ENCODE measurements at places on chromosomes 13 and 19. TPM values are rescaled to one million over a fixed set of nuclear protein-coding genes. Genes with fewer than 3 reads are reported as not detected.
A peak's percentile ranks its signal among the peaks of the same experiment; 100 is the strongest.

Gene ZNF235
- polyA plus RNA-seq, result 6.9 TPM

Gene HSPB6
- polyA plus RNA-seq, result 661 TPM

Gene SNRPA
- 67.8 TPM for polyA plus RNA-seq

Gene GARIN5A
- polyA plus RNA-seq, result 4.2 TPM

Gene MBD3L3
- polyA plus RNA-seq, result not detected

DNA sequence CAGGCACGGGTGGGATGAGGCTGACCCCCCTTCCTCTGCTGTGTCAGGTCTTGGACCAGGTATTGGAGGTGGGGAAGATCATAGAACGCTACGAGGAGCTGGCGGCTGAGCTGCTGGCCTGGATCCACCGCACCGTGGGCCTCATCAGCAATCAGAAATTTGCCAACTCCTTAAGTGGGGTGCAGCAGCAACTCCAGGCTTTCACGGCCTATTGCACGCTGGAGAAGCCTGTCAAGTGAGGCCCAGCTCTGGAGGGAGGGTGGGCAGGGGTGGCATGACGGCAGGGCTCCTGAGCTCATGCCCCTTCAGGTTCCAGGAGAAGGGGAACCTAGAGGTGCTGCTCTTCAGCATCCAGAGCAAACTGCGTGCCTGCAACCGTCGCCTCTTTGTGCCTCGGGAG lies 35.3 kb downstream of the SPTBN4 start:
- no peak for DNase-seq

GRCh38 chr19:4246767-4247593 lies at the start of gene YJU2:
TSS of gene YJU2 (plus strand) at chr19:4247080. CDS start at chr19:4247147, 67 bp downstream.
- DNase-seq, result peak; percentile 98

DNA sequence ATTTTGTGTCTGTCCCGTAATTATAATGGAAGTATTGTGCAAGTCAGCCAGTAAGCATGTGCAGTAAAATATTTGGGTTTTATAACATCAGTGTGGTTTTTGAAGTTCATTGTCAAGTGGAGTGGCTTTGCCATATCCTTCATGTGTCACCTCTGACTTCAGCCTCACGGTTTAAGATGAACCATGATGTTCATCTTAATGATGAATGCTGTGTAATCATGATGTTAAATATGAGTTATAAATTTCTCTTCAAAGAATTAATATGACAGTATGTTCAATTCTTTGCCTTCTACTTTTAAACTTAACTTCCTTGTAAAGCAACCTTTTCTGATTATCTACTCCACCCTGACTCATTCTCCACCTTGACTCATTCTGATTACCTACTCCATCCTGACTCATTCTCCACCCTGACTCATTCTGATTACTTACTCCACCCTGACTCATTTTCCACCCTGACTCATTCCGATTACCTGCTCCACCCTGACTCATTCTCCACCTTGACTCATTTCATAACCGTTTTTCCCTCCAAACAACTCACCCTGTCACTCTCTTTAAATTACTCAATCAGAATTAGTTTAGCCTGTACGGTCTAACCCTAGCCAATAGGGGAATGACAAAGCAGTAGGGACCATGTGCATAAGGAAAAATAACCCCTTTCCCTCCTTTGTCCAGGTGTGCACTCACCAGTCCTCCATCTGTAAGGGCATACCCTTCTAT lies 50.3 kb upstream of the ANKRD10 start:
- DNase-seq, result no peak

DNA sequence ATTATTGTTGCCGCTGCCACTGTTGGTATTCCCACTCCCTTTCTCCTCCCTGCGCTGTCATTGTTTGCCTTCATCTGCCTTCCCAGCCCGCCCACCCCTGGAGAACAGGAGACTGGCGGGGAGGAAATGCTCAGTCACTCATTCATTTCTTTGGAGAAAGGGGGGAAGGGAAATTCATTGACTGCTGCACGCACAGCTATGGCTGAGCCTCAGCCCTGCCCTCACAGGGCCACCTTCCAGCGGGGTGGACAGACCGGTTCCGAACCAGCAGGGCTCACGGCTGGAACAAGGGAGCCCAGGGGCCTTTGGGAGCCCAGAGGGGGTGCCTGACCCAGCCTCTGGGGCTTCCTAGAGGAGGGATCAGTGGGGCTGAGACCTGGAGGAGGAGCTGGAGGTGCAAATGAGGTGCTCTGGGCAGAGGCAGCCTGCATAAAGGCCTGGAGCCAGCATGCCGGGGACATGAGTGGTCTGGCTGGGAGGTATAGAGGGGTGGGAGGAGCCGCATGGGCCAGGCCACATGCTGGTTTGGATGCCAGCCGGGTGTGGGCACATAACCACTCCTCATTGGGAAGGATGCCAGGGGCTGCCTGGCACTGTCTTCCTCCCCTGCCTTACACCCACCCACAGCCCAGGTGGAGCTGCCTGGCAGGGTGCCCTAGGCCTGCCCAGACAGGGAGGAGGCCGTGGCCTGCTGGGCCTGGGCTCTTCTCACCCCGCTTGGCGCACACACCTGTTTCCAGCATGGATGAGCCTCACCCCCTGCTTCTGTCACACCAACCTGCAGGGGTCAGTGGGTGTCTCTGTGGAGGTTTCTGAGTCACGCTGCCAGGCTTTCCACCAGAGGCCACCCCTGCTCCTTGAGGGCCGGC lies 26.8 kb downstream of the PPP5C start:
- DNase-seq, result no peak

- DNase-seq, result no peak
Measured at GRCh38 chr19:40174092-40174491, 17.1 kb upstream of the MAP3K10 start.

DNA sequence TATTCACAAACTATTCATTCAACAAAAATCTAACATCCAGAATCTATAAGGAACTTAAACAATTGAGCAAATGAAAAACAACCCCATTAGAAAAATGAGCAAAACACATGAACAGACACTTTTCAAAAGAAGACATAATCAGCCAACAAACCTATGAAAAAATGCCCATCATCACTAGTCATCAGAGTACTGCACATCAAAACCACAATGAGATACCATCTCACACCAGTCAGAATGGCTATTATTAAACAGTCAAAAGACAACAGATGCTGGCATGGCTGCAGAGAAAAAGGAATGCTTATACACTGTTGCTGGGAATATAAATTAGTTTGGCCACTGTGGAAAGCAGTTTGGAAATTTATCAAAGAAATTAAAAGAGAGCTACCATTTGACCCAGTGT lies 487.6 kb downstream of the GPC6 start:
- DNase-seq, result no peak

- no peak for DNase-seq
Measured at GRCh38 chr19:38735257-38735686, 9.0 kb downstream of the CAPN12 start.

DNA sequence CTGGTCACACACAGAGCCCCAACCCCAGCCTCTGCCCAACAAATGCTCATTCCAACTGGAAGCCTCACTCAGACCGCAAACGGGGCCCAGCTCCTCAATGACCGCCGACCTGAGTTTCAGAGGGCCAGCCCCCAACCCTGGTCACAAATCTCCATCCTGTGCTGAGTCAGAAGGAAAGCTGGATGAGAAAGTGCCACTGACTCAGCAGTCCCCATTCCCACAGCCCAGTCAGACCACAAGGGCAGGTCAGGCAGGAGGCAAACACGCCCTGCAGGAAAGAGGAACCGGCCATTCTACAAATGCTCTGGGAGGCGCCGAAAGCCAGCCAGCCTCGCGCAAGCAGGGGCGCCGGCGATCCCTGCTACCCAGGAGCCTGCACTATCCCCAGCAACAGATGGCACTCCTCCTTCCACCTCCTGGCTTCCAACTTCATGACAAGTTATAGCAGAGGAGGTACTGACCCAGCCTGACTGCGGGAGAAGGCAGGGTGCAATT lies 14.1 kb upstream of the PRKD2 start:
- no peak for DNase-seq

DNA sequence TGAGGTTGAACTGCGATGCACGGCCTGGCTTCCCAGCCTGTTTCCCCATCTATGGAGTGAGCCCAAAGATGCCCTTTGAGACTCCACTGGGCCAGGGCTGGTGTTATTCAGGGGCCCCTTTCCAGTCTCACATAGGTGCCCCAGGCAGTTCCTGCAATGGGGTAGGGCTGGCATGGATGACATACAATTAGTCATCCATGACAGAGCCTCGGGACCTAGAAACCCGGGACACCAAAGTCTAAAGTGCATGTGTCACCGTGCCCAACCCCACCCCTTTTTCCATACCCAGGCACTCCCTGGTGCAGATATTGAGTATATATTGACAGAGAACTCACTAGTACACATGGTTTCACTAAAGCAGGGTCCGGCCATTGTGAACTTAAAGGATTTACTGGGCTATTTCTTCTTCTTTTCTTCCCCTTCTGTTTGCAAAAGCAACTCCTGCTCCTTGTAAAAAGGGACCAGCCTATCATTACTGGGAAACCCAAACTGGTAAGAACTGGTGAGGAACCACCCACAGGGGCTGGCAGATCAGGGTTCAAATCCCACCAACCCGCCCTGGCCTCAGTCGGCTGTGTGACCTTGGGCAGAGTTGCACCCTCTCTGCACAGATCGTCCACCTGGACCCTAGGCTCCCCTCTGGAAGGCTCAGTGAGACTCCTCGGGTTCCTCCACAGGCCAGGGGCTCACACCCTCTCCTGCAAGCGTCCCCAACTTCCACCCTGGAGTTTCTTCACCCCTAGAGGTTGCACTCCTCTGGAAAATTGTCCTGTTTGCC lies 2.7 kb downstream of the B3GNT3 start:
- no peak for DNase-seq

- no peak for DNase-seq
Measured at GRCh38 chr13:37479916-37480315, 118.7 kb downstream of the POSTN start.

DNA sequence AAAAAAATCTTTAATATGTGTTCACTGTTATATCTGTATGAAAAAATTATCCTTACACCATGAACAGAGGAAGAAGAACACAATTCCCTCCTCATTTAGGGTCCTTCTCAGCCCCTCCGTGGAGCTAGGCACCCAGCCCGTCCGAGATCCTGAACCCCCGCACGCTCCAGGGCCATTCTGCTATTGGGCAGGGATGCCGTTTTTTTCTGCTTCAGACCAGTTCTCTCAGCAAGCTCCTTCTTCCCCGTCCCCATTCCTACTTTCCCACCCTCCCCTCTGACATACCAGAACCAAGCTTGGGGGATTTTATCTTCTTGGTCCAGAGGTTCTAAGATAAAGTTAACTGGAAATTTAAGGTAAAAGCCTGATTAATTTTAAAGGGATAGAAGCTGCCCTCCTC lies 36.2 kb downstream of the ATP12A start:
- DNase-seq, result no peak

DNA sequence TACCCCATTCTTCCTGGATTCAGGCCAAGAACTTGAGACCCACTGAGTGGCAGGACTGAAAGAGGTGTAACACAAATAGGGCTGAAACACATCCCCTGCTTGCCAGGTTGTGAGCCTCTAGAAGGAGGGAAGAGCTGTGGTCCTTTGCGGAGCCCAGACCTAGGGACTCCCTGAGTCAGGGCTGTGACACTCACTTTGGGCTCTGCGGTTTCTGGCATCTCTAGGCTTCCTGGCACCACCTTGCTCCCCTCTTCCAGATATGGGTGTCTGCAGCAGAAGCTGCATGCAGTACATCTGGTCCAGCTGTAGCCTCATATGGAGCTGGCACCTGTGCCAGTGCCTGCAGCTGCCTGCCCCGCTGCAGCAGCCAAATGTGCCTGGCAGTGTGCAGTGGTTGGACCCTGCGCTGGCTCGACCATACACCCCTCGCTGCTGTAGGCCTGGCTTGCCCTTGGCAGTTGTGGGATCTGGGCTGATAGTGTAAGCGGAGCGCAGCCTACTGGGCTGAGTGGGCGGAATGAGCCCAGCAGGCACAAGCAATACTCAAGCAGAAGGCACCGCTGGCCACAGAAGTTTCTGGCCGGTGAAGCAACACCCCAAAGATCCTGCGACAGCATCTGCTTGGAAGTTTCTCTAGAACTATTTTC lies 290.4 kb downstream of the SLITRK6 start:
- no peak for DNase-seq

GRCh38 chr19:1260749-1261537 lies 8.2 kb upstream of the CIRBP start:
- DNase-seq, result peak; percentile 97

DNA sequence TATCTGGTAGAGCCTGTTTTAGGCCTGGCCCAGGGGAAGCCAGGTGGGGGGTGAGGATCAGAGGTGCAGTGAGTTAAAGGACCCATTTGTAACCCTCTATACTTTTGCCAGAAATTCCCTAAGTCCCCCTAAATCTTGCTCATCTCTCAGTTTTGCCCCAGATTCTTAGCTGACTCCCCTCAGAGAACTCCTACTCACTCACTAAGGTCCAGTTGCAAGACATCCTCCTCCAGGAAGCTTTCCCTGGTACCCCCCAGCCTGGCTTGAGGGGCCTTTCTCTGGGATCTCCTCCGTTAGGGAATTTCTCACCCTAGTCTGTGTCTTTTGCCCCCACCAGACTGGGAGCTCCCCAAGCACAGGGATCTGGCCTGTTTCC lies 1.9 kb downstream of the TSKS start:
- DNase-seq, result no peak

DNA sequence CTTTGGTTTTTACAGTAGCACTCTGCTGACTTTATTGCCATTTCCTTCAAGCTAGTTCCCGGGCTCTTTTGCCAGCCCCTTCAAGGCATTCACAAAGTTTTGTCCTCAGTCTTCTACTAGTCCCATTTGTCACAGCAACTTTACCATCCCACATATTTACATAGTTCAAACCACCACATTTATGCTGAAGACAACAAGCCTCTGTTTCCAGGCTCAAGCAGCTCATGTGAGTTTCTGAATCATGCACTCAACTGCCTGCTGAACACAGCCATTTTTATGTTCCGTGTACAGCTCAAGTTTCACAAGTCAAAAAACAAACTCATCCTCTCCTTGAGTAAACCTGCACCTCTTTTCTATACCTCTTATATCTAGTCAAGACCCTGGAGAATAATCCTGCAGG lies 977.0 kb upstream of the SLC10A2 start:
- DNase-seq, result no peak

GRCh38 chr13:110799246-110800236 lies 86.0 kb downstream of the ING1 start:
- peak; percentile 92 for DNase-seq

DNA sequence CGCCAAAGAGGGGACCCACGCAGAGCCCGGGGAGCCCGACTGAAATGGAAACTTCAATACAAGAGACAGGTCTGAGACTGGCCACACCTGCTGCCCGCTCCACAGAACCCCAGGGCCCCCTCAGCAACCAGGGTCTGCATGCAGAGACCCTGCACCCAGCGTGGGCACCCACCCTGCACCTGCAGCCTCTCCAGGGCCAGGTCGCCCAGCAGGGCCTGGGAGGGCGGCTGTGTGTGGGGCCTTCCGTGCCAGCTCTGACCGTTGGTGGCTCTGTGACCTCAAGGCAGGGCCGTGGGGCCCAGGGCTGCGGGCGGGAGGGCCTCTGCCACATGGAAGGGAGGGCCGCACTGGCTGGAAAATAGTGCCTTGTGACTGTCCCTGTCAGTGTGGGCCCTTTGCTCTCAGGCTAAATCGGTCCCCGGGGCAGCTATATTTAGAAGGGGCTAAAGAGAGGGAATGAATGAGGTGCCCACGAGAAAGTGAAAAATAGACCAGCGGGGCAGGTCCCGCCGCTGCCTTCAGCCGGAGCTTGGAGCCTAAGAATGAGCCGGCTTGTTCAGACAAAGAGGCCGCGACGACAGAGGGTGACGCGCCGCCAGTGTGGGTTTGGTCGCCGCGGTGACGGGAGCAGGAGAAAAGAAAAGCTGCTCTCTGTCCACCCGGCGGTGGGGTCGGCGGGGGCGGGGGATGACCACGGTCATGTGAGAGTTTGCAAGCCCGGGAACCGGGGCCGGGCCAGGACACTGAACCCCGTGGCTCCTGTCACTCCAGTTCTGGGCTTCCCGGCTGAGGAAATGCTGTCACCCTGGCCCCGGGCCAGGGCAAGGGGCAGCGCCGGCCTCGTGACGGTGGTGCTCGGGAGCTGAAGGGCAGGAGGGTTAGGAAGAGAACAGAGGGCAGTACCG lies 70.5 kb downstream of the GADD45B start:
- no peak for DNase-seq

GRCh38 chr13:74068471-74068870 lies 65.7 kb downstream of the KLF12 start:
- no peak for DNase-seq

Measured in muscle of arm (tissue), 14 donors.